ENCODE measurements at places on chromosomes 11 and 22.

GRCh38 chr22:45248832-45249561 is 8.3 kb upstream of the KIAA0930 start:
- no peak for DNase-seq

DNA sequence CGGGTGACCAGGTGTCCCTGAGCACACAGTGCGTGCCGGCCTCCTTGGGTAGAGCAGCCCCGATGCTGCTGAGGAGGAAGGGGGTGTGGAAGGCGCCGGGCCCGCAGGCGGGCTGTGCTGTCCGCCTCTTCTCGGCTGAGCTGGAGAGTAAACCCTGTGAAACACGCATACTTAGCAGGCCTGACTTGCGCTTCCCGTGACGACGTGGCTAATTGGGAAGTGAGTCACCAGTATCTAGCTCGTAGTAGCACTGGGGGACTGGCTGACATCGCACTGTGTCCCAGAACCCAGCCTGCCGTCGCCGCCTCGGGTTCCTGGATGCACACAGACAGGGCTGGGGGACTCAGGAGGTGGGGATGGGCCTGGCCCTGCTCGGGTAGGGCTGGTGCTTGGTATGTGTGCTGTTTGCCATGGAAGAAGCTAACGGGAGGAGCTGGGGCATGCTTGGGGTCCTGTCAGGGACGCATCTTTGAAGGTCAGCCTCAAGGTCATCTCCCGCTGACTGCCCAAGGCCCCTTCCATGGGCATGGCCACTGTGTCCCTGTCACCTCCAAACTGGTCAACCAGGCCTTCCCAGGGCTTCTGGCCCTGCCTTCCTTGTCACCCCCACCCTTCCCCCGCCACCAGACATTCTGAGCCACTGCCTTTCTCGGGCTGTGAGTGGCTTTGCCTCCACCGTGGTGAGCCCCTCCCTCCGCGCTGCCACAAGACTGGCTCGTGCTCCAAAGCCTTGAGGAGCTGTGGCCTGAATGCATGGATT is 1327.0 kb downstream of the BRD1 start:
- DNase-seq: no peak

GRCh38 chr11:123083623-123084029 is 21.7 kb upstream of the HSPA8 start:
- DNase-seq: peak; percentile 74

GRCh38 chr11:10633261-10633660 is 60.3 kb downstream of the IRAG1 start:
- DNase-seq: no peak

DNA sequence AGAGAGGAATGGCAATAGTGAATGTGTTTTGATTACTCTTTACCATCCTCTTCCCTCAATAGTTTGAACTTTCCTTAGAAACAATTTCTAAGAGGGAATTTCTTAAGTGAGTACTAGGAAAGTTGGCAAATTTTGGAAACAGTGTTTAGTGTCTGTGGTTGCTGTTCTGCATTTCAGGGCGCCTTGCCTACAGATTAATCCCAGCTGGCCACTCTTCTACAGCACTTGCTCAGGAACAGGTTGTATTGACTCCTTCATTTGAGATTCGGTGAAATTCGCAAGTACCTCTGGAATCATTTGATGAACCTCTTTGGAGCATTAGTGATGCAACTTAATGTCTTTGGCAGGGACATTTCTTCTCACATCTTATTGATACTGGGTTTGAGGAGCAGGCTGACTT is 28.3 kb downstream of the JAM3 start:
- DNase-seq: no peak

DNA sequence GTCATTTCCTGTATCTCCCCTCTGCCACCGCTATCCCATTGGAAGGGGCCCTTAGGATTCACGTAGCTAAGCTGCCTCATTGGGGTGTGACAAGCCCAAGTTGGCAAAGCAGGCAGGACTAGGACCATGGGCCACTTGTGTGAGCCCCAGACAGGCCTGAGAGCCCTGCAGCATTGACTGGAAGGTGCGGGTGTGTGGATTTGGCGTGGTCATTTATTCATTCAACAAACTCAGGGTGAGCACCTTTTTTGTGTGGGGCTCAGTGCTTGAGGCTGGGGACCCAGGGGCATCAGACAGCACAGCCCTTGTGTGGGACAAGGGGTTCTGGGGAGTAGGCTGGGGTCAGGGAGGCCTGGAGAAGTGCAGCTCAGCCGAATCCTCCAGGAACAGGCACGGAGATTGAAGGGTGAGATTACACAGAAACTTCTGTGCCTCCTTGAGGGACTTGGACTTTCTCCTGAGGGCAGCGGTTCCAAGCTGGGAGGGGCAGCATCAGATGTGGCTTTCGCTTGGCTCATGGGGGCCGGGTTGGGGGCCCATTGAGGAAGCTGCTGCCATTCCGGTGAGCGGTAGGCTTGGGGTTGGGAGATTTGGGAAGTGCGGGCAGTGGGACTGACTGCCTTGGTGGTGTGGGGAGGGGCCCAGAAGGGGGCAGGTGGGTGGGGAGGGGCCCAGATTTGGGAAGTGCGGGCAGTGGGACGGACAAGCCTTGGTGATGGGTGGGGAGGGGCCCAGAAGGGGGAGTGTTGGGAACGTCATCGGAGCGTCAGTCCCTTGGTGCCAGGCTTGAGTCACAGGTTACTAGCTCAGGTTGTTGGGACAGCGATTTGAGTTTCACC is 11.9 kb downstream of the MGAT3 start:
- DNase-seq: no peak

- no peak for DNase-seq
Measured at GRCh38 chr11:18907391-18907790, 31.8 kb downstream of the MRGPRX1 start.

GRCh38 chr22:32764330-32765131 is 37.0 kb upstream of the TIMP3 start:
- peak; percentile 56 for DNase-seq

- no peak for DNase-seq
Measured at GRCh38 chr22:50529897-50530579, at the start of gene TYMP. Gene TYMP (minus strand): TSS chr22:50530012. CDS start chr22:50529709, 303 bp downstream.

DNA sequence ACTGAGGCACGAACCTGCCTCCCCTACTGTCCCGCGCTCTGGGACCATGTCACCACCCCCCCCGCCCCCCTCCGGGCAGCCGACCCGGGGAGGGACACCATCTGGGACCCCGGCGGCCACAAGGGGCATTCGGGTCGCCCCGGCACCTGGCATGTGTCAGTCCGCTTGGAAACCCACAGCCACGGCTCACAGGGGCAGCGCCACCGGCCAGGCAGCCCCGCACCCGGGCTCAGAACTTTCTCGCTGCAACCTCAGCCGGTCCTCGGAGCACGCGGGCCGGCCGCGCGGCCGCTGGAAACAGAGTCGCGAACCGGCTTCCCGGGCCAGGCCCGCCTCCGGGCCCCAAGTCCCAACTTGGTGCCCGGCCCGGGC is 159.9 kb upstream of the GRK3 start:
- DNase-seq: no peak

- DNase-seq: no peak
Measured at GRCh38 chr22:45246060-45246985, 5.6 kb upstream of the KIAA0930 start.

DNA sequence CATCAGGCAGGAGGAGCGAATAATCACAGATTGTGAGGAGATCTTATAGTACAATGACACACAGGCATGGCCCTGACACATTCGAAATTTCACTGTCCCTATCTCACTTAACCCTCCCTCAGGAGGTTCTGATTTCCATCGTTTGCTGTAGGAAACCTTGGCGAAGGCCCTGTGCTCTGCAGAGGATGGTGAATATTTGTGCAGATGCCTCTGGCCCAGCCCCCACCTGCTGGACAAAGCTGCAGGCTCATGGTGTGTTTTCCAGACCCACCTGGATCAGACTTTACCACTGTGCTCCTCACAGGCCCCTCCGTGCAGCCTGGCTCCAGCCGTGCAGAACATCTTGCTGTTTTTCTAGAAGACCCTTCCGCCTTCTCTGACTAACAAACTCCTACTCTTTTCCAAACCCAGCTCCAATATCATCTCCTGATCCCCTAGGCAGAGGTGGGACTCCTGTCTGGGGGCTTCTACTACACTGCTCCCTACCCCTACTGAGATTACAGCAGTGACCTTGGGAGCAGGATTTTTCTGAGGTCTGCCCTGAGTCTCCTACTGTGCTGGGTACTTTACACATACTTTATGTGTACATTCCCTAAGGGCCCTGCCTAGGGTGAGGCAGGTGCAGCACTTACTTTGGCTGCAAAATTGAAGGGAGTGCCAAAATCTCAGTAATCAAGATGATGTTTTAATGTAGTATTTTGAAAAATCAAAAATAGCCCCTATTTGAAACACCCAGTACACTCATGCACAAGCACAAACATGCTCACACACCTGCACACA is 412.7 kb downstream of the SOX6 start:
- no peak for DNase-seq

GRCh38 chr11:62430425-62430824 is 11.6 kb downstream of the SCGB1A1 start:
- DNase-seq: no peak

- no peak for DNase-seq
Measured at GRCh38 chr11:86483940-86484794, 109.5 kb downstream of the CCDC81 start.

DNA sequence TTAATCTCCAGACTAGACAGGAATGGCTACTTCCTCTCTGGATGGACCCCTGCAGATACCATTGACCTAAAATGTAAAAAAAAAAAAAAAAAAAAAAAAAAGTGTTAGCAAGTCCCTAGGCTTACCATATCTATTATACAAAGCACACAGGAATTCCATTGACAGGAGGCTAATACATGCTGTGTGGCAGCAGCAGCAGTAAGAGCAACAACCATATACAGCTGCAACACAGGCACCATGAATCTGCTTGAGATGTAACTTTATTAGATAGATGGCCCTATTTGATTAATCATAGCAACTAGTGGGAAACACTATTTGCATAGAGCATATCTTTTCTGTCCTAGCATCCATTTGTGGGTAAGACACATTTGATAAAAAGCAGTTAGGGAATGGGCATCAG is 1447.1 kb downstream of the FAM181B start:
- no peak for DNase-seq

DNA sequence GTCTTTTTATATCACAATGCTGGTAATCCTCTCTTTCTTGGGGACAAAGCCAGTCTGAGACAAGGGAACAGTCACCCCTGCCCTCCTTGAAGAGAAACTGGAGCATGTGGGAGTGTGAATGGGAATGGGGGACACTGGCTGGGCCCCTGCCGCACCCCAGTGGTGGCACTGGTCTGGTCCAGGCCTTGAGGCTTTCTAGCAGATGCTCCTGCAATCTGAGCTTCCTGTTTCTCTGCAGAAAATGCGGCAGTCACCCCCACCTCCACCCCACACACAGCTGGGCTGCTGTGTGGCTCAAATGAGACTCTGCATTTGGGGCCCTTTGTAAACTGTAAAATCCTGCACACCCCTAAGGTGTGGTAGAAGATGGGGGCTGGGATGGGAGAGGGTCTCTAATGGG is 6.6 kb upstream of the MARK2 start:
- DNase-seq: peak; percentile 29

All from KBM-7 (cell line).